CD4-positive, alpha-beta memory T cell (primary cell): ENCODE measurements at places on chromosomes 16 and 17. TPM values are rescaled to one million over a fixed set of nuclear protein-coding genes. Genes with fewer than 3 reads are reported as not detected.
A peak's percentile ranks its signal among the peaks of the same experiment; 100 is the strongest.

The PAQR4 gene
- polyA plus RNA-seq, result 0.81 TPM

The CACNG1 gene
- polyA plus RNA-seq, result not detected

The CYTH1 gene
- polyA plus RNA-seq, result 370 TPM

The RCVRN gene
- polyA plus RNA-seq, result not detected

The RPA1 gene
- polyA plus RNA-seq, result 95.4 TPM

The CD300E gene
- not detected for polyA plus RNA-seq

The IL34 gene
- polyA plus RNA-seq, result not detected

The TMEM98 gene
- polyA plus RNA-seq, result not detected

The ABCC6 gene
- polyA plus RNA-seq, result not detected

GRCh38 chr16:4677994-4678393, 15.4 kb upstream of the NUDT16L1 start:
- no peak overlapping the region for H3K4me3 ChIP-seq
- no peaks in the 10 kb centered on the region for H3K27me3 ChIP-seq
- no peak for DNase-seq
- H3K4me1 ChIP-seq, result peaks cover 23% of the 10 kb centered on the region

GRCh38 chr16:87864331-87864989, 4.8 kb downstream of the SLC7A5 start:
- no peaks in the 10 kb centered on the region for H3K27me3 ChIP-seq
- DNase-seq, result no peak
- H3K4me1 ChIP-seq, result peaks cover 47% of the 10 kb centered on the region
- no peaks in the 10 kb centered on the region for H3K36me3 ChIP-seq
- no peak overlapping the region for H3K27ac ChIP-seq

- H3K27me3 ChIP-seq, result no peaks in the 10 kb centered on the region
- H3K36me3 ChIP-seq, result no peaks in the 10 kb centered on the region
- H3K4me3 ChIP-seq, result no peak overlapping the region
- H3K27ac ChIP-seq, result no peak overlapping the region
- no peak for DNase-seq
Measured at GRCh38 chr16:64406770-64407181, 715.1 kb downstream of the CDH11 start.

- DNase-seq, result no peak
- no peak overlapping the region for H3K4me3 ChIP-seq
- H3K4me1 ChIP-seq, result no peaks in the 10 kb centered on the region
- no peak overlapping the region for H3K27ac ChIP-seq
Measured at GRCh38 chr16:86033971-86034370, 135.0 kb downstream of the IRF8 start.

DNA sequence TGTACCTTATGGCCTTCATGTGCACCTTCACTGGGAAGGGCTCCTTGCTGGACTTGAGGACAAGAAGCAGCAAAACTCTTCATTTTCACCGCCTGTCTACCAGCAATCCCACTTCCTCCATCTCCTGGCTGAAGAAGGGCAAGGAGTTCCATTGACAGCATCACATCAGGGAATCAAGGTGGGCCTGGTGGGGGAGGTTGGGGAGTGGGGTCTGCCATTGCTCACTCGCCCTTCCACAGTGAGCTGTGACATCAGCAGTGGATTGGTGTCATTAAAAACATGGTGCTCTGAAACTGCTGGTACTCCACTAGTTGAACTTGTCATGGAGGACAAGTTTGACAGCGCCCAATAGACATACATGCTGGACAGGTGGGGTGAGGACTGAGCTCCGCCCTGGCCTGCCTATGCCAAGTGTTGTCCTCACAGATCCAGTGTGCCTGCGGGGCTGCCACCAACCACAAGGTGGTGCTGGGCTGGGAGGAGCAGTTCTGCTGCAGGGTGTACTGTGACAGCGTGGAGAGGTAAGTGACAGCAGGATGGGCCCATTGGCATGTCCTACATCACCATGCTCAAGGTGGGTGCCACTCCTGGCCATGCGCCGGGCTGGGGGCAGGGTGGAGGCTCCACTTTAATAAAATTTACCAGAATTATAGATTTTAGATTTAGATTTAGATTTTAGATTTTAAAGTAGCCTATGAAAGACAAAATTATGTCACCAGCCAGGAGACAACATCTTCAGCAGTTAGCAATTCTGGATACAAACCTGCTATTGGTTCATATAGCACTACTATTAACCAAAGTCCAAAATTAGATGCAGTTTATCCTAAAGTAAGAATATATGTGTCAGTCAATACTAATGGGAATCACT, 1729.1 kb downstream of the TP53TG3F start:
- H3K4me3 ChIP-seq, result no peak overlapping the region
- H3K27ac ChIP-seq, result no peak overlapping the region
- H3K27me3 ChIP-seq, result no peaks in the 10 kb centered on the region
- no peaks in the 10 kb centered on the region for H3K36me3 ChIP-seq
- DNase-seq, result no peak

GRCh38 chr16:11051879-11052808, 107.8 kb downstream of the CLEC16A start:
- H3K4me1 ChIP-seq, result peaks cover 33% of the 10 kb centered on the region
- H3K27ac ChIP-seq, result no peak overlapping the region
- peaks cover 12% of the 10 kb centered on the region for H3K36me3 ChIP-seq
- no peaks in the 10 kb centered on the region for H3K27me3 ChIP-seq
- peak overlapping the region; percentile 25 for H3K4me3 ChIP-seq

DNA sequence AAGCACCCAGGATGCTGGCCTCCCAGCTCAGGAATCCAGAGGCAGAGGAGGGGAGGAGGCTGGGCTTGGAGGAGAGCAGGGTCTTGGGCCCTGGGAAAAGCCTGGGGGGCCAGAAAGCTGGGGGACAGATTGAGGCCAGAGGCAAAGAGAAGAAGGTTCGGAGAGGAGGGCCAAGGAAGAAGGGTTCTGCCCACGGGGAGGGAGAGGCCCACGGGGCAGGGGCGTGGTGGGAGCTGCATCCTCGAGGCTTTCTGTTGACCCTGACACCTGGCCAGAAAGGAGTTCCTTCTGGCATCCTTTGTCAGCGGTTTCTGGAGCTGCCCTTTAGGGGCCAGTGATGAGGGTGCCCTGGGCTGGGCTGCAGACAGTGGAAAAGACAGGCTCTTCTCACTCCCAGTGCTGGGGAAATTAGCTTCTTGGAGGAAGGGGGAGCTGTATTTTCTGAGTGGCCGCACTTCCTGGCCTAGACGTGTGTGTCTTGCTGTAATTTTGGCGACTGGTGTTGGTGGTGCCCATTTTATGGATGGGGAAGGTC, 308.7 kb downstream of the SEC14L1 start:
- H3K4me1 ChIP-seq, result peaks cover 70% of the 10 kb centered on the region
- H3K27ac ChIP-seq, result peak overlapping the region; percentile 73
- peak overlapping the region; percentile 94 for H3K4me3 ChIP-seq
- no peak for DNase-seq
- H3K36me3 ChIP-seq, result peaks cover 5% of the 10 kb centered on the region

DNA sequence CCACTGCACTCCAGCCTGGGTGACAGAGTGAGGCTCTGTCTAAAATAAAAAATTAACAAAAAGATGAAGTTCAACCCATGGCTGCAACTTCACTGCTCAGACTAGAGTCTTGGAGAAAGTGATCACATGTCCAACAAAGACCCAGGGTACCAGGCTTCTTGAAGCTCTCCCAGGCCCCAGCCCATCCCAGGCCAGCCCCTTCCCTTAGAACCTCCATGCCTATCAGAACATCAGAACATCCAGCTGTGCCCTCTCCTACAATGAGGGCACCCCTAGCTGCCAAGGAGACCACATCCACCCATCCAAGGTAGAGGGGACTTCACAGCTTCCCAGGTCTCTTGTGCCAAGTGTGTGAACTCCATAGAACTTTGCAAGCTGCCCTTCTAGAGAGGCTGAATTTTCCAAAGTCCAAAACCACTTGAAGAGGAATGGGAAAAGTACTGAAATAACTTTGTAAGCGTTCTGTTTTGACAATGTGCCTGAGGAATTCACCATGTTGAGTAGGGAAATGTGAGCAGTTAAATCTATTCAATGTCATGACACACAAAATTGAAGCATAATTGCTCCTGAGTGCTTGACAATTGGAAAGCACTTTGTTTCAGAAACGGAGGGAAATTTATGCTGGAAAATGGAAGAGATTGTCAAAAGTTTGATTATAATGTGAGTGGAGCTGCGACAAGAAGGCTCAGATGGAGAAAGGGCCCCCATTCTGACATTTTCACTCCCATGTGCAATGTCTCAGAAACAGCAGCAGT, 230.4 kb downstream of the ZNF423 start:
- no peaks in the 10 kb centered on the region for H3K36me3 ChIP-seq
- H3K27me3 ChIP-seq, result no peaks in the 10 kb centered on the region
- no peak for DNase-seq
- no peak overlapping the region for H3K27ac ChIP-seq

- peak overlapping the region; percentile 72 for H3K27ac ChIP-seq
- no peaks in the 10 kb centered on the region for H3K27me3 ChIP-seq
- peaks cover 10% of the 10 kb centered on the region for H3K36me3 ChIP-seq
- DNase-seq, result peak; percentile 94
- no peak overlapping the region for H3K4me3 ChIP-seq
Measured at GRCh38 chr17:68205251-68205807, 42.5 kb upstream of the AMZ2 start.

- no peaks in the 10 kb centered on the region for H3K36me3 ChIP-seq
- no peaks in the 10 kb centered on the region for H3K27me3 ChIP-seq
- no peak overlapping the region for H3K4me3 ChIP-seq
Measured at GRCh38 chr17:61583242-61583641, 7.8 kb downstream of the NACA2 start.

DNA sequence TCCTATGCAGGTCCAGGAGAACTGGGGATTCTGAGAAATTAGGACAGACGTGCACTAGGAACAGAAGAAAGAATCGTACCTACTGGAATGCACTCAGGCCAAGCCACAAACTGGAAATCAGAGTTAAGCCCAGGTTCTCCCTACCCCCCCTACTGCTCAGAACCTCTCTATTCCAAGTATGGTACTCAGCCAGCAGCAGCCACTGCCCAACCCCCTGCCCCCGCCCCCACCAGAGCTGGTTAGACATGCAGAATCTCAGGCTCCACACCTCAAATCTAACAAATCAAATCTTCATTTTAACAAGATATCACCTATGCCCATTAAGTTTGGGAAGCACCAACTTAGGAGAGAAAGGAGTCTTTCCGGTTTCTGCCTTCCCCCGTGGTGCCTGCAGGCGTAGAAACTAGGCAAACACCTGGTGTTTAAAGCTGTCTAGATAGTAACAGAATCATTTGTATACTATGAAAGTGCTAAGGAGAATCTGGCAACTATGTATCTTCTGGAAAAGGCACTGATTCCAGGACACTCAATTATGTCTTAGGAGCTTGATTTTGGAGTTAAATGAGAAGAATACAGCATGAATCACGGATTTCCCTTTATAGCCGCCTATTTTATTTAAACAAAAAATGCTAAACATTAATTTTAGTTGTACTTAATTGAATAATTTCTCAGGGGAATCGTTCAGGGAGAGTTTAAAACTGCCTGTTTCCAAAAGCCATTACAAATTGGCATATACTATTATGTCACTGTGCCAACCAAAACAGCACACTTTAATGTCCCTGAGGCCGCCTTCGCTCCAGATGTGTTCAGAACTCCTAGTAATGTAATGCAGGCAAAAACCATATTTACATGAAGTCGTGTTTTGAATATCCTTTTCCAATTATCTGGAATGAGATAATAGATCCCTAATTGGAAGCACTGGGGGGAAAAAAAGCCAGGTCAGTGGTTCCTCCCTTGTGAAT, 166.5 kb downstream of the STX8 start:
- H3K27me3 ChIP-seq, result no peaks in the 10 kb centered on the region
- H3K27ac ChIP-seq, result no peak overlapping the region
- no peak overlapping the region for H3K4me3 ChIP-seq
- no peak for DNase-seq
- no peaks in the 10 kb centered on the region for H3K36me3 ChIP-seq

DNA sequence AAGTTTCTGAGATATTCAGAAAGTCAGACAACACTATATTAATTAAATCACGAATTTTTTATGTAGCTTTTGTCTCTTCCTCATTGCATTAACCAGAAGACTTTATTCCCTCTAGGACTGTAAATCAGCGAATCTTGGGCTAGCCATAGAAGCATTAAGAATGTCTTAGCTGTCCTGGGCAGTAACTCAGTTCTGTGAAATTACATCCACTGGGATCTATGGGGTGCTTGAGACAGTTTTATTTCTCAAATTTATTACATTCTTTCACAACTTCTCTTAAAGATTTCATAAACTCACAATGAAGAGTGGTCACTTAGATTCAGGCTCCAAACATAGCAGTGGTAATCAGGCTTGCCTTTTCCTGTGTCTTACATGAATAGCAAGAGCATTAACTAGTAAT, 1153.4 kb downstream of the CDH8 start:
- no peaks in the 10 kb centered on the region for H3K4me1 ChIP-seq
- no peaks in the 10 kb centered on the region for H3K27me3 ChIP-seq
- H3K36me3 ChIP-seq, result no peaks in the 10 kb centered on the region
- no peak for DNase-seq
- no peak overlapping the region for H3K4me3 ChIP-seq

DNA sequence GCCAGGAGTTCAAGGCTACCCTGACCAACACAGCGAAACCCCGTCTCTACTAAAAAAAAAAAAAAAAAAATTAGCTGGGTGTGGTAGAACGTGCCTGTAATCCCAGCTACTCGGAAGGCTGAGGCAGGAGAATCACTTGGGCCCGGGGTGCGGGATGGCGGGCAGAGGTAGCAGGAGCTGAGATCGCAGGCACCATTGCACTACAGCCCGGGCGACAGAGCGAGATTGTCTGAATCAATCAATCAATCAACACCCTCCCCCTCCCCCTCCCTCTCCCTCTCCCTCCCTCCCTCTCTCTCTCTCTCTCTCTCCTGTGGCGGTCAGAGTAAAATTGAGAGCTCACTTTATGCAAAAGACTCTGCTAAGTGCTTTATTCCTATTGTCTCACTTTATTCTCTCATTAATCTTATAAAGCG, 1.2 kb downstream of the HSDL1 start:
- DNase-seq, result no peak
- H3K27me3 ChIP-seq, result no peaks in the 10 kb centered on the region
- peaks cover 13% of the 10 kb centered on the region for H3K4me1 ChIP-seq
- no peaks in the 10 kb centered on the region for H3K36me3 ChIP-seq
- peak overlapping the region; percentile 65 for H3K27ac ChIP-seq
